ENCODE measurements at places on chromosomes 3 and 15.

DNA sequence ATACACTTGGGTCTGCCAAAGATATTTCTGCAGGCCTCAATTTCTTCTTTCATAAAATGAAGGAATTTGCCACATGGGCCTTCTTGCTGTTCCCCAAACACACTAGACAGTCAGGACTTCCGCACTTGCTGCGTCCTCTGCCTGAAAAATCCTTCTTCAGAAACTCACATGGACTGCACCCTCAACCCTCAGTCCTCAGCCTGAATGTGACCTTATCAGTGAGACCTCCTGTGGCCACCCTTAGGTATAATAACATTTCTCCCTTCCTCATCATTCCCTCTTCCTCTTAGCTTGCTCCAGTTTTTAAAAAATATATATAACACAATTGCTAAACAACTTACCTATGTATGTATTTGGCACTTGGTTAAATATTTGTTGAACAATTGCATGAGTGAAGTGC lies 257.5 kb downstream of the MFSD1 start:
- DNase-seq, result no peak

DNA sequence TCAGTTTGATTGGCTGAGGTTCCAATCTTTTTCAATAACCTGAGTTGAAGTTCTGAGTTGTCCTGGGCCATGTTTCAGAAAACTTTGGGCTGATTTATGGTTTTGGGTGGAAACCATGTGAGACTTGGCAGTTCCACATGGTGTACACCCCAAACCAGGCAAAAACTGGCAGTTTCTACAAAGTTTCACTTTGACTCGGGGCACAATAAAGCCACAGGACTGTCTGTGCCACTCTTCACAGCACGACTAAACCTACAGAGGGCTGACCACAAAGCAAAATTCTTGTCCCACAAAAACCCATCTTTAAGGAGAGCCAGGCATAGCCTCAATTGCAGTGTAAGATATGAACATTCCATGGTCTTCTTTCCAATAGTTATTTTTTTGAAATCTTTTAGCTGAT lies 155.0 kb downstream of the DUT start:
- DNase-seq, result no peak

DNA sequence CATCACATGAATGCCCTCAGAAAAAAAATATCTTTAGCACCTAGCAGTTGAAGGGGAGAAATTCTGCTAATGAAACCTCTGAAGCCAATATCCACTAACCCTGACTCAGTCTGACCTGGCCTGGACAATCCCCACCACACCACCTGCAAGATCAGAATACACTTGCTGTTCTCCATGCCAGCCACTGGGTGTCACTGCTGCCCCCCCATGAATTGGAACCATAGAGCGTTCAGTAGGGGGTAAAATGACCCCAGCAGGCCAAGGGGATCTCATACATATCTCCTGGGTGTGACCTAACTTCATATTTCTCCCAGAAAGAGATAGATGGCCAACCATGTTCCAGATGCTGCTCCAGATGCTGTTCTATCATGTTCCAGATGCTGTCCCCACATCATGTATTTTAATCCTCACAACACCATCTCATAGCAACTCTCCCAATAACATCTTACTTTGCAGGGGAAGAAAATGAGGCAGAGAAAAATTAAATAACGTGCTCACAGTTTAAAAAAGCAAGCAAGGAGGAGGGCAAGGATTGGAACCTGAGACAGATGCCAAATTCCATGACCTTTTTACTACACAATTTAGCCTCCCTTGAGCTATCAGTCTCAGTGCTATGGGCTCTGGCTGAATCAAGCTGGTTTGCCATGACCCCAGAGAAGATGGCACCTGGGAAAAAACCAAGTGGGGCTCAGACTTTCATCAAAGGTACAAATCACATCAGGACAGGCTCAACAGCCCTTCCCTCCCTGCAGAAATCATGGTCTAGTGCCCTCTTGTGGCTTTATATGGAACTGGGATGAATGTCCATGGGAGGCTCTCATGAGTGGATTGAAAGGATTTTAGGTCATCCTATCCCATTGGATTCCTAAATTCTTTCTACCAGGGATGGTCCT lies 12.4 kb downstream of the NTRK3 start:
- DNase-seq, result peak; percentile 64

- DNase-seq, result peak; percentile 64
These were observed 171.8 kb upstream of the CDIN1 start for GRCh38 chr15:36407647-36408046.

- DNase-seq, result no peak
These were observed 24.0 kb upstream of the CHCHD6 start for GRCh38 chr3:126679831-126680666.

DNA sequence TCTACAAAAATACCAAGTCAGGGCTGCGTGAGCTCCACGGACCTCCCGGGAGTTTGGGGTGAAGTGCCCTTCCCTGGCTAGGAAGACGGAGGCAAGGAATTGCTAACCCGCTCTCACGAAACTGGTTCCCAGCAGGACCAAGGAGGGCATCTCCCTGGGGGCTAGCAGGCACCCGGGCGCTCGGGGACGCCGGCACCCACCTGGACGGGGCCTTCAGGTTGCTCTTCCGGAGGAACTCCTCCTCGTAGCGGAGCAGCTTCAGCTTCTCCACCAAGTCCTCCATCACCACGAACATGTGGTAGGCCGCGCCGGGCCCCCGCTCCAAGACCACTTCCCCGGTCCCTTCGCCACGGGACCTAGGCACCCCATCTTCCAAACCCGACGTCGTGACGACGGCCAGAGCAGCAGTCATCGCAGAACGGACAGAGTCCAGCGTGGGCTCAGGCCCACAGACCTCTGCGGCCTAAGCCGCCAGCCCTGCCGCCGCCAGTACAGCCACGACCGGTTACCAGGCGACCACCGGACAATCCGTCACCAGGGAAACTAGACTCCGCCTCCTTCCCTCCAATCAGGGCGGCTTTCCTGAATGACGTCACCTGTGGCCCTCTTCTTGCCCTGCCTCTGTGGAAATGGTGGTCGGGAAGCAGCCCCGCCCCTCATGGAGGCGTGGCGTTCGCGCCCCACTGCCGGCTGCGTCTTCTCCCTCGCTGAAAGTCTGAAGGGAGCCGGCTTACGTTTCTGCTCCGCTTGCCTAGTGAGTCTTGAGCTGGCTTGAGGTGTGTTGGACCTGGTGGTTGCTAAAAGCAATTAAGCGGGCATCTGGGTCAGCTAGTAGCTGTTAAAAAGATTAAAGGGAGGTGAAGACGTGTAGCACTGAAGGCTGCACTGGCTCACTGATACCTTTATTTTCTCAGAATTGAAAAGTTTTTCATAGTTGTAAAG lies at the start of gene IFT57:
TSS of gene IFT57 (minus strand) at position 514 of the 942 bp plus-strand sequence. CDS start at position 412, 102 bp downstream.
- peak; percentile 99 for DNase-seq

DNA sequence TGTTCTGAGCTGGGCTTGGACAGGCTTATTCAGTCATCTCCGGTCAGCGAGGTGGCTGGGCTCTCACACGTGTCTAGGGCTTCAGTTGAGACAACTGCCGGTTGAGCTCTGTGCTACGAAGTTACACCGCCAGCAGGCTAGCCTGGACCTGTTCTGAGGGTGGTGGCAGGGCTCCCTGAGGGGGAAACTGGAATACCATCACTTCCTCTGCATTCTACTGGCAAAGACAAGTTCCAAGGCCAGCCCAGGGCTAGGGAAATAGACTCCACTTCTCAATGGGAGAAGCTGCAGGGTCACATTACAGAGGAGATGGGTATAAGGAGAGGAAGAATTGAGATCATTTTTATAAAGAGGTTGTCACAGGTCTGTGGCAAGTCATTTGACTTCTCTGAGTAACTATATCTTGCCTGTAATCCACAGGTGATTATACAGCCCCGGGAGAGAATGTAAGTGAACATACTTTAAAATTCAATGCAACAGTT lies 106.8 kb upstream of the IL12A start:
- DNase-seq, result no peak

- no peak for DNase-seq
These were observed 700.3 kb downstream of the TUSC7 start for GRCh38 chr3:117409701-117410459.

- peak; percentile 38 for DNase-seq
These were observed 84.2 kb upstream of the ZNF280D start for GRCh38 chr15:56817321-56818080.

DNA sequence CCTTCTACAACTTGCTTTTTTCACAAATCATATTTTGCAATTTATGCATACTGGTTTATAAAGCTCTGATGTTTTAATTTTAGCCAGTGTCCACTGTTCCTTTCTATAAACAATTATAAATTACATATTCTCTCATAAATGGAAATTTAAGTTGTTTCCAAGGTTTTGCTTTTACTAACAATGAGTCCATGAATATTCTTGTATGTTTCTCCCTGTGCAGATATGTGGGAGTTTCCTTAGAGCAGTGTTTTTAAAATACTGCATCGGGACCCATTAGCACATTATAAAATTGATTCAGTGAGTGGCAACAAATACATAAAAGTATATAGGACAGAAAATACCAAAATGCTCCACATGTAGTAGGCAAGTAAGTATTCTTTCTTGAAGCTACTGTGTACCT lies 235.6 kb downstream of the PCCB start:
- DNase-seq, result no peak

- DNase-seq, result no peak
These were observed 78.5 kb downstream of the KBTBD8 start for GRCh38 chr3:67076607-67077006.

DNA sequence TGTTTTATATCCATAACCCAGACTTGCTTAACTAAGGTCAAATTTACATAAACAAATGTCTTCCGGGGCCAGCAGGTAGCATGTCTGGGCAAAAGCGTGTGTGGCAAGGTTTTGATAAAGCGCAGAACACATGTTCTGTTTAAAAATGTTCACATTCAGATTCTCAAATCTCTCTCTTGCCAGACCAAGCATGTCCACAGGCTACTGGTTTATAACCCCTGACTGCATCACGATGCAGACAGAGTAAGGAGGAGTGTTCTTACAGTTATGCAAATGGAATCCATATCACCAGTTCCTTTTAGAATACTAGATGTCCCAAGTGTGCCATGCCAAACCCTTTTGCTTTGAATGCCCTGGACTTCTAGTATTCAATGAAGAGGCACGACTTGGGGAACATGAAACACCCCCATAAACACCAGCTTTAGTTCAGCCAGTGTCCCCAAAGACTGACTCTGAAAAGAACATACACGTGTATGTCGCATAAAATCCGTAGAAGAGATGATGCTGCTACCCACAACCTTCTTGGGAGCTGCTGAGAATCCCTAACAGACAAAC lies 412.0 kb downstream of the CNTN4 start:
- DNase-seq, result no peak

DNA sequence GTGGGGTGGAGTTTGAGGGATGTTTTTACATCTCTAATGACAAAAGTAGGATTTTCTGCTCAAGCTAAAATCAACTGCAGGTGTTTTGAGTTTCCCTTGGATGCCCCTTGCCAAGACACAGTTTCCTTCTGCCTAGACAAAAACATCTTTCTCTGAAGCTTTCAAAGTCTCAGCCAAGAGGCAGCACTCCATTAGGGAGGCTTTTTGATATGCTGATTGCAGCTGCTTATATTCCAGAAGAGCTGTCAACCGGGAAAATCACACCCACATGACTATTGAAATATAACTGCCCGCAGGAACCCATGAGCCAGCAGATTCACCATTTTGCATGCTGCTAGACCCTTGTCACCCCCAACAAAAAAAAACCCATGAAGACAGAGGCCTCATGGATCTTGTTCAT lies 27.5 kb upstream of the ZNF148 start:
- DNase-seq, result no peak

- no peak for DNase-seq
These were observed 4.6 kb downstream of the FSIP1 start for GRCh38 chr15:39778021-39778420.

DNA sequence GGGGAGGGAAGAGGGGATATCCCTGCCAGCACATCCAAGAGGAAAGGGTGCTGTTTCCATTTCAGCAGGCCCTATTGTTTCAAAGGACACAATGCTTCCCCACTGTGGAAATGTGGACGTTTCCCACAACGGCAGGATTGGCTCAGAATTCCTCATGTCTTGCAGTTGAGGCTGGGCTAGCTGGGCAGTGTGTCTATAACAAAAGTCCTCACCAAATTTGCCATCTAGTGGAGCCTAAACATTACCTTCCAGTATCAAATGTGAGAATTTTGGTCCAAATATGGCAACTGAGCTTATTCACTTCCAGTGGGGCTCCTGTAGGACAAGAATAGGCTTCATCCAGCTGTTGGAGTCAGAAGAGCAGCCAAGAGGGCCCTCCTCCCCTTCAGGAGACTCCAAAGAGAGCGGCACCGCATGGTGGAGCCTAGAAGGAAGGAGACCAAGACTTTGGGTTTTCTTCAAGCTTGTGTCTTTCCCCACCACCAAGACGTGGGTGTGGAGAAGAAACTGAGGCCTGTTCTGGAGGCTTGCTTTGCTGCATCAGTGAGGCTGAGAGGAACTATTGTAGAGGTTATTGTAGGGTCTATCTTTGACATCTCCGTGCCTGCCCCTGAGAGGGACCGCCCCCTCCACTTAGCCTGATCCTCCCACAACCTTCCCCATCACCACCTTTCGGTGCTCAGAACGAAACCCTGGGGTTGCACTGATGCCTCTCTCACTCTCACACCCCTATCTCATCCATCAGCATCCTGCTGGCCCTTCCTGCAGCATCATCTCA lies 45.3 kb upstream of the SLCO2A1 start:
- no peak for DNase-seq

- DNase-seq, result no peak
These were observed 120.1 kb downstream of the LIPC start for GRCh38 chr15:58551764-58552504.

DNA sequence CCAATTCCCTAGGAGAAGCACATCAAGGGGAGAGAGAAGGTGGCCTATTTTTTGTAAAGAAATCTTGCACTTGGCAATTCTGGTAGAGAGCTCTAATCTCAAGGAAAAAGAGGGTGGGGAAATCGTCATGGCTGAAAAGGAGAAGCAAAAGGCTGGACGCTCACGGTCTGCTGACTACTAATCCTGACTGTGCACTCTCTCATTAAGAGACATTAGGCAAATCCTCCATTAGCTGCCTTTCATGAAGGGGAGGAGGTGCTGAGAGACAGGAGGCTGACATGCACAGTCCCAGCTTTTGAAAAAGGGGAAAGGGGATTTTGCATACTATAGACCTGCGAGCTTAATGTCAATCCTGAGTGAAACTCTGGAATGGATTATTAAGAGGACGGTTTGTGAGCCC lies 170.0 kb downstream of the NR2F2 start:
- no peak for DNase-seq

GRCh38 chr15:39340903-39341645 lies 239.8 kb upstream of the THBS1 start:
- no peak for DNase-seq
